ENCODE measurements at places on chromosomes 11 and 22.

GRCh38 chr11:11607772-11608171 lies 14.0 kb downstream of the GALNT18 start:
- DNase-seq: no peak

GRCh38 chr11:70029115-70029860 lies 48.8 kb upstream of the ANO1 start:
- no peak for DNase-seq

GRCh38 chr11:76658651-76659650 lies 11.6 kb downstream of the LRRC32 start:
- peak; percentile 32 for DNase-seq

DNA sequence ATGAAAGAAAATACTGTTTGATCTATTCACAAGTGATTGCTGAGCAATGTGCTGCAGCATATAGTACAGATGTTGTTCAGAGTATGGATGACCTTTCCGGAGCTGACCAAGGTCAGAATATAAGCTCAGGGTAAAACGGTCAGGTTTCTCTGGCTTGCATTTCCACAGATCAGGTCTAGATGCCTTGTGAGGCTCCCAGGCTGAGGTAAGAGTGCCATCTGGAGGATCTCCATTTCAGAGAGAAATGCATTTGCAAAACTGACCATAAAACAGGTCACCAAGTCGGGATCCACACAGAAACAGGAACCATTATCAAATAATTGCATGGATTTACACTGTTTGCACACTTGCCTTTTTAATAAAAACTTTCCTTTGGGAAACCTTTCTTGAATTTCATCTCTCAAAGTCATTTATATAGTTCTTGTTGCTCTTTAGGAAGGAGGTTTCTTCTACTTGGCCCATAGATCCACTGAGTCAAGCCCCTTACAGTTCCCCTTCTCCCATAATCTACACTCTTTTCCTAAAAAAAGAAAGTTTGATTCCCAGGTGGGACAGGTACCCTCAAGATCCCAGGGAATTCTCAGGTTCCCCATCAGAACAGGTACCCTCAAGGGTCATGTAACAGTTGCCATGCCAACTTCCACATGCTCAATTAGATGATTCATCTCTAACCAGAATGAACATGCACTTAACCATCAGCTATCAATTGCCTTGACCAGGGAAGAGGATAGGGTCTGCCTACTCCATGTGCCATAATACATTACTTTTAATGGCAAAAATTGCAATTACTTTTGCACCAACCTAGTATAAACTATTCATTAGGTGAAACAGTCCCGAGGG lies 25.0 kb upstream of the TMPRSS5 start:
- peak; percentile 83 for DNase-seq

GRCh38 chr11:898143-898511 lies 12.5 kb downstream of the CHID1 start:
- DNase-seq: no peak

DNA sequence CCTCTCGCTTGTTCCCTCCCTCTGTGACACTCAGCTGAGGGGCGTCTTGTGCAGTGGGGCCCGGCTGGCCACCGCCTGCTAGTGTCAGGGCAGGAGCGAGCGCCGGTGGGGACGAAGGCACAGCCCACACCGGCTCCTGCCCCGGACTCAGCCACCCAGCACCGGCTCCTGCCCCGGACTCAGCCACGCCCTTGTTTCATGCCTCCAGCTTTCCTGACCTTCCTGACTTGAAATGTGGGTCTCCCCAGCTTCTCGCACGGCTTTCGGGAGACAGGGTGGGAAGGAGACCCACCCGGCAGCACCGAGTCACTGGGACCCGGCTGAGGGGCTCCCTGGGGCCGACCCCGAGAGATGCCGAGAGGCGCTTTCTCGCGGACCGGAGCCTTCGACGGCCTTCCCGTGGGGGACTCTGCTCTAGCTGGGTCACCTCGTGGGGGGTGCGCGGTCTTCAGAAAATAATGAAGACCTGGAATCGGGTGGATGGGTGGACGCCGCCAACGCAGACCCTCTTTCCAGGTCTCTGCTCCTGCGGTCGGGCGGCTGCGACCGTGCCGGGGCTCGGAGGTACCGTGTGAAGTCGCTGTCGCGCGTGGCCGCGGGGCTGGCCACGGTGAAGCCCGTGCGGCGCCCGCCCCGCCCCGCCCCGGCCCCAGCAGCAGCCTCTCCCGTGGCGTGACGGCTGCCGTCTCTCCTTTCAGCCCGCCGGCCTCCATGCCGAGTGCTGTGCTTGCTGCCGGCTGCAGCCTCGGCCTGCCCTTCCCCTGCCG lies 10.2 kb downstream of the GLB1L2 start:
- DNase-seq: no peak

DNA sequence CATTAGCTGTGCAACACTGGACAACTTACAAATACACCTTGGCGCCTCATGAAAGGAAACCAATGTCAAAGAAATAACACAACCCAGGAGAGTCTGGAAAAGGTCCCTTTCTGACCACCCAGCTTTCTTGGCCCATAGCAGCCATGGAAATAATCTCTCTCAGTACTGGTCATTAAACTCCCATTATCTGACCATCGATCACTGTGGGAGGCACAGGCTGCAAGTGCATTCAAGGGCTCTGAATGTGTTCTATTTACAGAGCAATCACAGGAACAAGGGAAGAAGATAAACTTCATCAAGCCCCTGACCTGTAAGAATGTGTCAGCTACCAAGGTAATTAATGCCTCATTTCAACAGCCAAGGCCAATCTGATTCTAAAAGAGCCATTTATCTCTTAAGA lies 40.1 kb downstream of the CTSC start:
- no peak for DNase-seq

GRCh38 chr11:124276081-124276480 lies 19.9 kb downstream of the OR8G5 start:
- no peak for DNase-seq

GRCh38 chr11:61963282-61964057 lies 4.0 kb downstream of the FTH1 start:
- peak; percentile 21 for DNase-seq

DNA sequence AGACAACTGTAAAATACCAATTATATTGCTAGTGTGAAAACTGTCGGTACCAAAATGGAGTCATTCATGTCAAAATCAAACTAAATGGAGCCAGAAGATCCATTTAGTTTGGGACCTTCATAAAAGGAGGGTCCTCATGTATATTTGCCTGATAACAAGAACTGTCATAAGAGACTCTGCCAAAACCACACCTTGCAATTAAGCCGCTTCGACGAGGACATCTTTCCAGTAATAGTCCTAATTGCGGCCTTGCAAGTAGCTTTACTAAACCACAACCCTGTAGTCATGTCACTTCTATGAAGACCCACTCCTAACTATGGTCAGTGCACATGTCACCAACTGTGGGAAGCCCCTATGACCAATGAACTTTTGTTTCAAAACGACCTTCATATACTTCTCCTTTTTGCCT lies 9.4 kb downstream of the UBQLN3 start:
- DNase-seq: no peak

DNA sequence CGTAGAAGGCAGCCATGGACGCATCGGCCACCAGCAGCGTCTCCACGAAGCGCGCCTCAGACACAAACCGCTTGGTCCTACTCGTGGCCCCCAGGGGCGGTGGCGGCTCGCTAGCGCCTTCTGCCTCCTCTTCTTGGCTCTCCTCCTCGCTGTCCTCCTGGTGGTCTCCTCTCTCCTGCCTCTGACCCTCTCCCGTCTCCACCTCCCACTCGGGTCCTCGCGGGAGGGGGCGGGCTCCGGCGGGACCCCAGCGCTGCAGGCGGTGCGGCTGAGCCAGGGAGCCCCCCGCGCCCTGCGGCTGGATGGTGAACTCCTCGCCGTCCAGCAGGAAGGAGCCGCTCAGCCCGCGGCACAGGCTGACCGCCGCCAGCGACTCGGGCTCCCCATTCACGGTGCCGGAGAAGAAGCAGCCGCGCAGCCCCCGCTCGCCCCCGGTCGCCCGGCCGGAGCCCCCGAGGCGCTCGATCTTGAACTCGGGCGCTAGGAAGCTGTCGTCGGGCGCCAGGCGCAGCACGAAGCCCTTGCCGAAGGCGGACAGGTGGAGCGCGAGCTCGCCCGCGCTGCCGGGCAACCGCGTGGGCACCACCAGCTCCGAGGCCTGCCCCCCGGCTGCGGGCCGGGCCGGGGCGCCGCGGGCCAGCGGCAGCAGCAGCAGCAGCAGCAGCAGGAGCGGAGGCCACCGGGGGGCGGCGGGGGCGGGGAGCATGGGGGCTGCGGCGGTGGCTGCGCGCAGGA lies 661 bp downstream of the ADAMTS8 start:
- peak; percentile 42 for DNase-seq

DNA sequence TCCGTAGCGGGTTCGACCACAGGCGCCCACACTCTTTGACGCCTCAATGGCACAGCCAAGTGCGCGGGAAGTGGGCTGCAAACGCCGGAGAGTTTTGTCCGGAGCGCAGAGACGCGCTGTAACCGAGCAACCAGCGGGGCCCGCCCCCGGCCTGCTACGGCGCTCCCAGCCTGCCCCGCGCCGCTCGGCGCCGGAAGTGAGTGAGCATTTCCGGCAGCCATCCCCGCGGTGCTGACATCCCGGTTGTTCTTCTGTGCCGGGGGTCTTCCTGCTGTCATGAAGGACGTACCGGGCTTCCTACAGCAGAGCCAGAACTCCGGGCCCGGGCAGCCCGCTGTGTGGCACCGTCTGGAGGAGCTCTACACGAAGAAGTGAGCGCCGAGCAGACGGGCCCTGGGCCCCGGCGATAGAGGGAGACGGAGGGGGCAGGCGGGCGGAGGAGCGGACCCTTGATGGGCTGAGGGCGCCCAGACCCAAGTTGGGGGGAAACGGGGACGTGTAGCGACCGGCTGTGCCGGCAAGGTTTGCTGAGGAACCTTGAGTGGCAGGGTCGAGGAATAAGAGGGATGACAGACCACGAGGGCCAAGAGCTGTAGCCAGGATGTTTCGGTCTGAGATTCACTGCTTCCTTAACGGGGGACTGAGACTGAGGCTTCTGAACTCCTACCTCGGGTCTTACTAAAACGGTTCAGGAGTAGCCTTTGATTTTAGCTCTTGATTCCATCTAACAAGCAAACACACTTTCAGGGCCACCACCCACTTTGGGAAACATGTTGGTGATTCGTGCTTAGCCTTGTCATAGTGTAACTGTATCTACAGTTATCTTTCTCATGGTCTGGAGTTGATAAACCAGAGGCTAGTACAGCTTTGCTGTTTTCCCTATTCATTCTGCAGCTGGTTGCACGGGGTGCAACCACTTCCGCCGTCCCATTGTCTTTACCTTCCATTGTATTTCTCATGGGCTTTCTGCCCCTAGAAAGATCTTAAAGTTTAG lies at the start of gene PSMD13:
Gene PSMD13 (plus strand): TSS at position 203 of the 994 bp plus-strand sequence. CDS start 74 bp downstream, at position 277.
- DNase-seq: peak; percentile 89

- DNase-seq: no peak
Observed at GRCh38 chr11:74443071-74443864, 24.1 kb downstream of the KCNE3 start.

GRCh38 chr11:103683576-103683975 lies 352.9 kb upstream of the DDI1 start:
- DNase-seq: no peak

DNA sequence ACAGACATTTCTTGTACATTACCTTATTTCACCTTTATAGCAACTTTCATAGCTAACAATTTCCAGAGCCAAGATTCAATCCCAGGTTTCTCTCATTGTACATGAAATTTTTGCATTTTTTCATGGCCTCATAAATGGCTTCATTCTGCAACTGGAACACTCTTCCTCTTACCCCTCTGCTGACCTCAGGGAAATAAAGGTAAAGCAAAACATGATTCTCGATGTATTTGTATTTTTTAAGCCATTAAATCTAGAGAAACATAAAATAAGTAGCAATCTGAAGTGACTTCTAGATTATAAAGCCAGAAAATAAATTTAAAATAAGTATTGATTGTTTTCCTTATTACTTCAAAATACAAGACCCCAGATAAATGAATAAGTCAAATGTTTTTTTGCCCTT lies at the start of gene OR5T2:
Gene OR5T2 (minus strand): TSS at position 101 of the 400 bp plus-strand sequence. CDS start 1,193 bp downstream, outside the sequence.
- DNase-seq: no peak

- DNase-seq: no peak
Observed at GRCh38 chr11:70107756-70108155, 29.6 kb downstream of the ANO1 start.

DNA sequence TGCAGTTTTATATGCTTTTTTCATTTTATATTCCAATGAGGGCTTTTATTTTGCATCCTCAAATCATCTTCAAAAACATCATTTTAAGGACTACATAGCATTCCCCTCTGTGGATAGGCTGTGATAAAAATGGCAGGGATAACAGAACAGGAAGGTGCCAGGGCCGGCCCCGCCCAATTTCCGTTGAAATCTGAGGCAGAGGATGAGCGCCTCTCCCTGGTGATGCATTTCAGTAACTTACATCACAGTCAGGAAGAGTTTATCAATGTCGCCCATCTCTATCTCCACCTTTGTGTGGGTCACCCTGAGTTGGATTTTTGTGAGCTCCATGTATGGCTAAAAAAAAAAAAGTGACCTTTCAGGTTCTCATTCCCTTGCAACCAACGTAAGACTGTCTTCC lies 201.6 kb downstream of the DSCAML1 start:
- DNase-seq: no peak
